ENCODE measurements at places on chromosomes 5 and 9.

DNA sequence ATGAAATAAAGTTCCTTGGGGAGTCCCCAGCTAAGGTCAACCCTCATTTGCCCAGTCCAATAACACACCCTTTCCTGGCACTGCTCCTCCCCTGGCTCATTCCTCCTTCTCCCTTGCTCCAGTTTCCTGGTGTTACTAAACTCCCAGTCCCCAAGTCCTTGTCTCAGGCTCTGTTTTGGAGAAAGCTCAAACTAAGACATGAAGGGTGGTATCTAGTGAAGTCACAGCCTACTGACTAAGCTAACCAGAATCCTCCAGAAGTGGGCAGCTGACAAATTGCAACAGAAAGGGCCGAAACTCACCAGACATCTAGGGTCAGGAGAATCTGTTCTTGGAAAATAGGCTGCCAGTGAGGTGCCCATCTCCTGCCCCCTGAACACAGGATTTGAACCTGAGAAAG lies 118.7 kb upstream of the NEK6 start:
- no peak for DNase-seq

DNA sequence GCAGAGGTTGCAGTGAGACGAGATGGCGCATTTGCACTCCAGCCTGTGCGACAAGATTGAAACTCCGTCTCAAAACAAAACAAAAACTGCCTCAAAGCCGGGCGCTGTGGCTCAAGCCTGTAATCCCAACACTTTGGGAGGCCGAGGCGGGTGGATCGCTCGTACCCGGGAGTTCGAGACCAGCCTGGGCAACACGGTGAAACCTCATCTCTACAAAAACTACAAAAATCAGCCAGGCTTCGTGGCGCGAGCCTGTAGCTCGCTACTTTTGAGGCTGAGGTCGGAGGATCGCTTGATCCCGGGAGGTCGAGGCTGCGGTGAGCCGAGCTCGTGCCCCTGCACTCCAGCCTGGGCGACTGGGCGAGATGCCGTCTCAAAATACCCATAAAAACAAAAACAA lies 988 bp downstream of the GFM2 start:
- DNase-seq: no peak

DNA sequence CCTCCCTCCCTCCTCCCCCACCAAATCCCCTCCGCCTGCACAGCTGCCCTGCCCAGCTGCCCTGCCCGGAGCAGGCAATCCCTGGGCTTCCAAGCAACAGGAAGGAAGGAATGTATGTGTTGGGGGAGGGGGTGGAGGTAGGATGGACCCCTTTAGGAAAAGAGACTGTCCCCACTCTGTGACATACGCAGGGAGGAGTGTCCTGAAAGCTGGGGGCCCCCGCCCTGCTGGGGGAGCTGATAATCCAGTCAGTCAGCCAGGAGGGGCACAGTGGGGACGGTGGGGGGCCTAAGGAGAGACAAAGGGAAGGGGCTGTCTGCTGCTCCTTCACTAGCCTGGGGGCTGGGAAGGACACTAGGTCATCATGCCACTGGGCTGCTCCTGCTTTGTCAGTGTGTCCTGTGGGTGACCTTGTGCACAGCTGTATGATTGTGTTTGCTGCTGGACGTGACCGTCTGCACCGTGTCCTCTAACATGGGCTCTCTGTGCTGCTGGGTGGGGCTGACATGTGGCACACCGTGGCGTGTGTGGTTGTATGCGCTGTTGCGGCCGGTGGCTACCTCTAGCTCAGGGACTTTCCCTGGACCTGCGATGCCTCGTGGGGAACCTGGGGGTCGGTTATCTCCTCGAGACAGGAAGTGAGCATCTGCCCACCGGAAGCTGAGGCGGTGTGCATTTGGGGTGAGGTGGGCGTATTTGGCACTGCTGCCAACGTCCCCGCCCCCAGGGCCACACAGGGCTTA lies 3.0 kb downstream of the N4BP3 start:
- peak; percentile 53 for DNase-seq

GRCh38 chr5:111950660-111951059 lies 193.7 kb upstream of the NREP start:
- DNase-seq: no peak

- no peak for DNase-seq
Observed at GRCh38 chr5:134223406-134224248, 2.2 kb downstream of the PPP2CA start.

DNA sequence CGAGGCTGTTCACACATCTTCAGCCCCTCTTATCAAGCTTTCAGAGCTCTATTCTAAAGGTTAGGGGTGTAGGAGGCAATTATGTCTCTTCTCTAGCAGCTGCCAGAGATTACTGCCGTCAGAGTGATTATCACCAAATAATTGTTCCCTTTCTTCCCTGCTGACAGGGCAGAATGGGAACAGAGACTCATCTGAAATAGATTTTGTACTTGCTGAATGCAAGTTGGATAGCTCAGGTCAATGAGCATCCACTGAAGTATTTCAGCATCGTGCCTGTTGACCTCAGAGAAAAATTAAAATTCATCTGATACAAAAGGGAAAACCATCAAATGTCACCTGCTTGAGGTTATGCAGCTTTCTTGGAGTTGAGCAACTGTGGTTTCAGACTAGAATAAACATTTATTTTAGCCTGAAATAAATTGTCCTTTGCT lies 213.7 kb upstream of the MAP3K1 start:
- DNase-seq: no peak

GRCh38 chr5:144503123-144503522 lies 332.4 kb downstream of the KCTD16 start:
- no peak for DNase-seq

- DNase-seq: no peak
Observed at GRCh38 chr5:127508644-127509373, 8.6 kb upstream of the PRRC1 start.

GRCh38 chr5:67476531-67476930 lies 279.9 kb upstream of the CD180 start:
- DNase-seq: no peak

DNA sequence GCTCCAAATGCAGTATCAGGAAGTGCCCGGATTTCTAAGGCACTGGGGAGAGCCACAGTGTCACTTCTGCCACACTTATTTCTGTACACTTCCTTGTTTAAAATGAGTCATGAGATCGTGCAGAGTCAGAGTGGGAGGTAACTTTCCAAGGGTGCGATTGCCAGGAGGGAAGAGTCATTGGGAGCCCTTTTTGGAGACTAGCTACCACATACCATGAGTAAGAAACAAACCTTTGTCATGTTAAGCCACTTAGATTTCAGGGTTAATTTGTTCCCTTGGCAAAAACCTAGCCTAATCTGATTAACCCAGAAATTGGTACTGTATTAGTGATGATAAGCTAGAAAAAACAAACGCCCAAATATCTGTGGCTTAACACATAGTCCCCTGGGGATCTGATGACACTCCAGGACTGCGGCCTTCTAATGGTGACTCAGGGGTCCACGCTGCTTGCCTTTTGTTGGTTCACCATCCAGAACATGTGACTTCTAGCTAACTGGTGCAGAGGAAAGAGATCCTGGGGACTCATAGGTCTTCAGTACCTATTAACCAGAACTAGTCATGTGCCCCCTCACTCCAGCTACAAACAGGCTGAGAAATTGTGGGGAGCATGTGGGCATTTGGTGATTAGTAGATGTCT lies 48.6 kb upstream of the TLE1 start:
- no peak for DNase-seq

DNA sequence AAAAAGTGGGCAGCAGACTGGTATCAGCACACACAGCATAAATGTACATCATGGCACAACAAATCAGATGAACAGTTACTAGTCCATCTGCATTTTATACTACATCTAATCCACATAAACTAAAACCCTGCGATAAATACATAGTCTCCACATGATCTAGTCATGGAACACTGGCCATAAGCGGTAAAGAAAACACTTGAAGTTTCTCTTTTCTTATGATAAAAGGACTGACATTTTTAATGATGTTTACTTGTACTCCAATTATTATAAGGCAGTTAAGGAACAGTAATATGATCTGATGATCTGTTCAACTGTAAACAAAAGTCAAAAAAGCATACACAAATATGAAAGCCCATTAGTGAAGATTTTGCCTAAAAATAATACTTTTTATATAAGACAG lies 112.5 kb downstream of the MPDZ start:
- DNase-seq: no peak

DNA sequence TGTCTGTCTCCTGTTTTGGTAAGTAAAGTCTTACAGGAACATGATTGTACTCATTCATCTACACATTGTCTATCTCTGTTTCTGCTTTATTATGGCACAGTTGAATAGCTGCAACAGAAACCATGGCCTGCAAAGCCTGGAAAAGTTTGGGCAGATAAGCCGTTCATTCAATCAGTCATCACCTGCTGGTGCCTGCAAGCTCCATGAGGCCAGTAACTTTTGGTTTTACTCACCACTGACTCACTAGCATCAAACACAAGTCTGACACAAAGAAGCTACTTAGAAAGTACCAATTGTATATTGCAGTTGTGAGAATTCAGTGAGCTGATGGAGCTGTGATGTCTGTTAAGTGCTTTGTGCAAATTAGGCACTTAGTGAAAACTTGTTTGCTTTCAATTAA lies 373.6 kb upstream of the SGCD start:
- DNase-seq: no peak

GRCh38 chr5:167579693-167580055 lies 711.8 kb upstream of the WWC1 start:
- no peak for DNase-seq

GRCh38 chr5:172707285-172708182 lies 63.5 kb downstream of the DUSP1 start:
- no peak for DNase-seq

DNA sequence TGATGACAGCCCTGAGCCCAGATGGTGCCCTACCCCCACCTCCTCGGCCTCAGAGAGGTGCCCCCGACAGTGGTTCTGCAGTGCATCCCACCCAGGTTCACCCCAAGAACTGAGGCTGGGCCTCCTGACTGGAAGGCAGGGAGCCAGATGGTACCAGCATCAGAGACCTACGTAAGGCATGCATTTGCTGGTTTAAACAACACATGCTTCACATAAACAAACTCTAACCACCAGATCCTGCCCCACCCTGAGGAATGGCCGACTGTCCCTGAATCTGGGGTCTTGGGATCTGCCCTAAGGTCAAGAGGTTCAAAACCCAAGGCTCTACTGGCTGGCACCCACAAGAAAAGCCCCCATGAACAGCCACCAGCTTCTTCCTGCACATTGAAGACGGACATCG lies 73.3 kb downstream of the SECISBP2 start:
- DNase-seq: no peak

GRCh38 chr5:115480271-115480670 lies 64.3 kb downstream of the FEM1C start:
- DNase-seq: no peak

DNA sequence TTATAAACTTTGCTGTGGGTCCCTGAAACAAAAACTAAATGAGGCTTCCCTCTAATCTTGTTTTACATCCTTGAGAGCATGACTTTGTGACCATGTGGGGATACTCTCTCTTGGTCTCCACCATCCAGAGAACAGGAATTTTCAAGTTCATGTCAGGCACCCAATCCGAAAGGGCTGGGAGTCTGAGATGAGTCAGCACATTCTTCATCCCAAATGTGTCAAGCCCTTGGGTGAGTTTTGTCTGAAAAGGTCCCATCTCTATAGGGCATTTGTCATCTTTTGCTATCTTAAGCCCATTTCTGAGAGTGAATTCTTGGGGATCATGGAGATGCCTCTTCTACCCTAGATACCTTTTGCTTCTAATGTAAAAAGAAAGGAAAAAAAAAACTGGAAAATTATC lies 26.9 kb upstream of the RAPGEF6 start:
- no peak for DNase-seq

- DNase-seq: no peak
Observed at GRCh38 chr5:177427919-177428573, 1.6 kb downstream of the GRK6 start.

- no peak for DNase-seq
Observed at GRCh38 chr5:71932655-71933338, 174.5 kb upstream of the MAP1B start.

DNA sequence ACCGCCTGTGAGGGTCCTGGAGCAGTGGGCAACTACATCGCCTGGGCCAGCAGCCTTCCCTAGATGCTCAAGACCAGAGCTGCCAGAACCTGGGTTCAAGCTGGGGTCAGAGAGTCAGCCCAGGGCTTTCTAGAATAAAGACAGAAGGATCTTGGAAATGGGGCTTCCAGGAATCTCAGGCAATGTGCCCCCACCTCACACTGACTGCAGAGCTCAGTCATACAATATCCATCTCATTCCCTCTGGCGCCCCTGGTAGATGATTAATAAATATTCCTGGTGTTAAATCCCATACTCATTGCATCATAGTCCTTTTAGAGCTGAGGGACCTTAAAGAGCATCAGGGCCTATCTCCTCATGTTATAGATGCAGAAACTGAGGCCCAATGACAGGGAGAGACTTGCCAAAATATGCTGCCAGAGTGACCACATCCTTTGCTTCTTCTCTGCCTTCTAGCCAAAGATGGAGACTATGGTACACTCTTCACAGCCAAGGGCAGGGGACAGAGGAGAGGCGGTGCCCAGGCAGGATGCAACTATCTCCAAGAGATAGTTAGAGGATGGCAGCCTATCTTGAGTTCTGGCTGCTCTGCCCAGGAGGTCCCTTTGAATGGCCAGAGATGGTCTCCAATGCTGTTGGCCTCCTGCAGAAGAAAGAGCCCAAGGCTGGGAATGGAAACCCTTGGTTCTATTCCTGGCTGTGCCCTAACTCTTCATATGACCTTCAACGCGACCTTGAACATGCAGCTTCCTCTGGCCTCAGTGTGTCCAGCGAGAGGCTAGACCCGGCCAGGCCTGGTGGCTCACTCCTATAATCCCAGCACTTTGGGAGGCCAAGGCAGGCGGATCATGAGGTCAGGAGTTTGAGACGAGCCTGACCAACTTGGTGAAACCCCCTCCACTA lies 36.2 kb upstream of the IL17B start:
- DNase-seq: no peak

GRCh38 chr9:72506615-72507014 lies 14.8 kb upstream of the TMC1 start:
- no peak for DNase-seq

GRCh38 chr9:77946969-77947620 lies 84.5 kb downstream of the GNAQ start:
- no peak for DNase-seq

DNA sequence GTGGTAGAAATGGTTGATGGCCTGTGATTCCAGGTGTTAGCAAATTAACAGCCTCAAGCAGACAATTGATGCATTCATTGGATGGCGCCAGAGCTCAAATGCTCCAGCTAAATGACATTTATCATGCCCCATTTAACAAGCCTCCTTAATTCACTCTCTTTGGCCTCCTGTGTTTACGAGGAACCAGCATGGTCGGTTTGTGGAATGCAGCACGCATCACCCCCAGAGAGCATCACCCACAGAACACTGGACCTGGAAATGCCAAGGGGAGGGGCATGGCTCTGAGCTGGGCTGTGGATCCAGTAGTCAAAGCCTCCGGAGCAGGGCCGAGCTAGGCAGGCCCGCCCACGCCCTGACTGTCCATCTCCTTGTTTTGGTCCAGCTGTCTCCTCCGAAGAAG lies 434.0 kb downstream of the GADD45G start:
- no peak for DNase-seq

GRCh38 chr9:109901201-109901600 lies 121.2 kb downstream of the PALM2AKAP2 start:
- DNase-seq: no peak

- DNase-seq: no peak
Observed at GRCh38 chr5:170560938-170561337, 57.1 kb downstream of the KCNIP1 start.

GRCh38 chr9:14433351-14434157 lies 119.6 kb upstream of the NFIB start:
- no peak for DNase-seq

- DNase-seq: no peak
Observed at GRCh38 chr5:143842920-143843319, 31.0 kb downstream of the HMHB1 start.

- no peak for DNase-seq
Observed at GRCh38 chr5:90293931-90294330, 115.6 kb downstream of the CETN3 start.

All from activated CD8-positive, alpha-beta memory T cell treated with anti-CD3 and anti-CD28 coated beads for 1 hour (primary cell).